Suppressor macrophage (primary cell): ENCODE measurements at places on chromosomes 6 and 20.

GRCh38 chr20:21767739-21768223 is 62.3 kb downstream of the PAX1 start:
- DNase-seq, result no peak

DNA sequence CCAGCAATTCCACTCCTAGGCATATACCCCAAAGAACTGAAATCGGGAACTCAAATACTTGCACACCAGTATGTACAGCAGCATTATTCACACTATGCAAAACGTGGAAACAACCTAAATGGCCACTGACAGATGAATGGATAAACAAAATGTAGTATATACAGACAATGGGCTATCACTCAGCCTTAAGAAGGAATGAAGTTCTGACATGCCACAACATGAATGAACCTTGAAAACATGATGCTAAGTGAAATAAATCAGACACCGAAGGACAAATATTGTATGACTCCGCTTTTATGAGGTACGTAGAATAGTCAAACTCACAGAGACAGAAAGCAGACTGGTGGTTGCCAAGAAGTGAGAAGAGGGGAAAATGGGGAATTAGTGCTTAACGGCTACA is 59.1 kb upstream of the CCN6 start:
- no peak for DNase-seq

DNA sequence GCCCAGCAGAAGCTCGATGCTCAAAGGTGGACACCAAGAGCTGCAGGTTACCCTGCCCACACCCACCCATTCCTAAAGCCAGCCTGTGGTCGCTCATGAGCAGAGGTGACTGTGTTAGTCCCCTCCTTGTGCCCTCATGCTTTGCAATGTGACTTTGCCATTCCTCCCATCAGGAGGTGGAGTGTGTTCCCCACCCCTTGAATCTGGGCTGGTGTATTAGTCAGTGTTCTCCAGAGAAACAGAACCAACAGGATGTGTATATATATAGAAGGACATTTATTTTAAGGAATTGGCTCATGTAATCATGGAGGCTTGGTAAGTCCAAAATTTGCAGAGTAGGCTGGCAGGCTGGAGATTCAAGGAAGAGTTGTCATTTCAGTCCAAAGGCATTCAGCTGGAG is 54.4 kb upstream of the RNF24 start:
- DNase-seq, result no peak

DNA sequence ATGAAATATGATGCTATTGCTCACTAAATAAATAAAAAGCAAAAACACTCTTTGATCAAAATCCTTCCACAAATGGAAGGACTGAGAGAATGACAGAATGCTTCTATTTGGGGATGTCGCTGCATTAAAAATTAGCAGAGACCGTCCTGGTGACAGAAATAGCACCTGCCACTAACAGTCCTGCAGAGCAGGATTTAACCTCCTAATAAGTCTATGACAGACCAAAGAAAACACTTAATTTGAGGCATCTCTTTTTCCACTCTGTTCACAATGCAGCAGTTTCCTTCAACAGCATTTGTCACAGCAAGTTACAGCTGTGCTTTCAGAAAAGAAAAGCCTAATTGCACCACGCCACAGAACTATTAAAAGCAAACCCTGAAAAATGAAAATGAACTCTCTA is 140.6 kb upstream of the BEND6 start:
- DNase-seq, result no peak

DNA sequence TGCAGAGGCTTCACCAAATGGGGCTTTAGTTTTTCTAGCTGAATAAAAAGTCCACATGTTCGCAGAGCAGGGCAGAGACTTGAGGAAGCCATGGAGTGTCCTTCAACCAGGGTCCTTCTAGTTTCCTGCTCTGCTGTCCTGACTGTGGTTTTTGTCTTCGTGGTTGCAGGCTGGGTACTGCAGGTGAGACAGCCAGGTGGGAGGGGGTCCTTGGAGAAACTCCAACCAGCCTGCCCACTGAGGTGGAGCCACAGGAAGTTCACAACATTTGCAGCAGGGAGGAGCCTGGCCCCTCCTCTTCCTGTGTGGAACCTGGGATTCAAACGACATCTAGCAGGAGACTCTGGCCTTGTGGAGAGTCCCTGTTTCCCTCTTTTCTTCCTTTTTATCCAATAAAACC is 68.8 kb upstream of the MYLIP start:
- no peak for DNase-seq

DNA sequence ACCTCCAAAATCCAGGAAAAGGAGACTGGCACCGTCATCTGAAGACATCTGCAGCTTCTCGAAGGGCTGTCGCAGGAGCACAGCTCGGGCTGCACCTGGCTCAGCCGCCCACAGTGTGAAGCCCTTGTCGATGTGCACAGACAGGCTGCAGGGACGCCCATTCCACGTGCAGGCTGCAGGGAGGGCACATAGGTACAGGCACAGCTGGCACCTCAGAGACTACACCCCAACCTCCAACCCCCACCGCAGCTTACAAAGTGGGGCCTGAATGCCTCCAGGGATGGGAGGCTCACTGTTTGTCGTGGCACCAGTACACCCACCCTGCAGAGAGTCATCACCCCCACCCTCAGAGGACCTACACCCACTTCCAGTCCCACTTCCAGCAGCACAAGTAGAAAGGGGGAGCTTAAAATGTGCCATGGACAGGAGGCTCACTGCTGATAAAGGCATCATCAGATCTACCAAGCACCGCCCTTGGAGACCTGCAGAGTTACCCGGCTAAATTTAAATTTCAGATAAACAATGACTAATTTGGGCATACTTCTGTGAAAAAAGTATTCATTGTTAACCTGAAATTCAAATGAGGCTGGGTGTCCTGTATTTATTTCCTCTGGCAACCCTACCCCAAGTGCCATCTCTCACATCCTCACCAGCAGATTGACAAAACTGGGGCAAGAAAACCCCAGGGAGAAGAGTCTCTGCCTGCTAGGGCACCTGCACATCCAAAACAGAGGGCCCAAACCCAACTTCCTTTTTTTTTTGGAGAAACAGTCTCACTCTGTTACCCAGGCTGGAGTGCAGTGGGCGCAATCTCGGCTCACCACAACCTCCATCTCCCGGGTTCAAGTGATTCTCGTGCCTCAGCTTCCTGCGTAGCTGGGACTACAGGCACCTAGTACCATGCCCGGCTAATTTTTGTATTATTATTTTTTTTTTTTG is 7.7 kb upstream of the CDK5RAP1 start:
- DNase-seq, result no peak

GRCh38 chr6:30722280-30723112 is 2.3 kb downstream of the TUBB start:
- DNase-seq, result peak; percentile 95

GRCh38 chr20:63202811-63203526 is 13.0 kb downstream of the YTHDF1 start:
- no peak for DNase-seq

- no peak for DNase-seq
Measured at GRCh38 chr6:9623985-9624384, 790.9 kb downstream of the TFAP2A start.

- DNase-seq, result peak; percentile 49
Measured at GRCh38 chr6:15254070-15254975, 8.5 kb downstream of the JARID2 start.

GRCh38 chr6:20672038-20672437 is 137.8 kb downstream of the CDKAL1 start:
- DNase-seq, result no peak

- no peak for DNase-seq
Measured at GRCh38 chr6:126661646-126662045, 321.7 kb downstream of the CENPW start.

DNA sequence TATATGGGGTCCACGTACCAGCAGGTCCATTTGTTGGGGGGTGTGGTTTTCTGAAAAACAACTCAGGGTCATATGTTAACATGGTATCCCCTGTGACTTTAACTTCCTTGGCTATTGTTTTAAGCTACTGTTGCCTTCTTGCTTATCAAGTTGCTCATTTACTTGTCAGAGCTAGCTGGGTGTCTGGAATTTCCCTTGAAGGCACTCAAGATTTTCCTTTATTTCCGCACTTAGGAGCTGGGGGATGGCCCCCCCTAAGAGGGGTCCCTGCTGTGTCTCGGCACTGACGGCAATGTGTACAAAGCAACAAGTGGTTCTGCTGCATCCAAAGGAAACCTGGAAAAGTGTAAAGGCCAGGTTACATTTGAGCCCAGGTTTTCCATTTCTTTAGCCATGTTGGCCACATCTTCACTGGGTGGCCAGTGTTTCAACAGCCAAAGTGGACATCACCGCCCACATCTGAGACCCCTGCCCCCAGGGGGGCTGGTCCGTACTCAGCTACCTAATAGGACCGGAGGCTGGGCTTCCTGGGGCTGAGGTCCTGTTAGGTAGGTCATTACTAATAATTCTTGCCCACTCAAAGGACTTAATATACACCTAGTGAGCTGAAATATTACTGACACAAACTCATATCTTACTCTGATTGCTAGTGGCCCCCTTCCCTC is 24.8 kb upstream of the SYNDIG1 start:
- no peak for DNase-seq

DNA sequence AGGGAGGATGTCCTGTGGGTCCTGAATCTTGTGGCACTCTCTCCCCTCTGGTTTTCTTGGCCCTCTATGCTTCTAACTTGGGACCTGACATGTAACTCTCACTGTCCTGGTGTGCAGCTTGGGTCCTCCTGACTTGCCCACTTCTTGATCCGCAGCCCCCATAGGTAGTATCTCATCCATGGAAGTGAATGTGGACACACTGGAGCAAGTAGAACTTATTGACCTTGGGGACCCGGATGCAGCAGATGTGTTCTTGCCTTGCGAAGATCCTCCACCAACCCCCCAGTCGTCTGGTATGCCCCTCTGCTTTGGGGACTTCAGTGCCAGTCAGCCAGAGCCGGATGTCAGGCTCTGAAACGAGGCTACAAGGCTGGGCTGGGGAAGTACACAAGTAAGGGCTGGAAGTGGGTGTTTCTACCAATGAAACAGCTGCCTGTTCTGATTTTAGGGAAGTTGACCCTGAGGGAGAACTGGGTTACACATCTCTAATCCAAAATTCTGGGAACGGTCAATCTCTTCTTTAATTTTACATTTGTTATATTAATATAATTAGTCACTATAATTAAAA is 641 bp downstream of the DBNDD2 start:
- DNase-seq, result peak; percentile 87

GRCh38 chr6:87068795-87069194 is 26.1 kb downstream of the CGA start:
- no peak for DNase-seq

DNA sequence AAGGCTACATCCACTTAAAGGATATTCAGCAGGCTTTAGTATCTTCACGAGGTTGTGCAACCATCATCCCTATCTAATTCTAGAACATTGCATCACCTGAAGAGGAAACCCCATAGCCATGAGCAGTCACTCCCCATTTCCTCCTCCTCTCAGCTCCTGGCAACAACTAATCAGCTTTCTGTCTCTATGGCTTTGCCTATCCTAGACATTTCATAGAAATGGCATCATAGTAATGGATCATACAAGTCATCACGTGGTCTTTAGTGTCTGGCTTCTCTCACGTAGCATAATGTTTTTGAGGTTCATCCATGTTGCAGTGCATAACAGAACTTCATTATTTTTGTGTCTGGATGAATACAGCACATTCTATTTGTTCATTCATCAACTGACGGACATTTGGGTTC is 20.5 kb downstream of the SNAI1 start:
- DNase-seq, result peak; percentile 85

DNA sequence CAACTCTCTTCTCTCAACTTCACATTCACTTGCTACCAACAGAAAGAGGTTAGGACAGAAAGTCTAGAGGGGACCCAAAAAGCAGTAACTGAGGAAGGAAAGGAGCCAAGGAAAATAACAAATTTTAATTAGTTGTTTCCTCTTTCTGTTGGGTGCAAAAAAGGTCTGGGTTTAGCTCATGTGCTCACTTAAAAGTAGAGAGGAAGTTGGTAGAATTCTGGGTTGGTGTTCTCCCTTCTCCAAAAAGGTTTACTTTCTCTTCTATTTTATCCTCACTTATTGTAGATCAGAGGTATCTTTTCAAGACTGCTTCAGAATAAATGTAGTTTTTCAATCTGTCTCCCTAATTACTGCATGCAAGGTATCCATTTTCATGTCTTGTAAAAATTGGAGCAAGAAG is 42.8 kb downstream of the MAP3K7 start:
- peak; percentile 5 for DNase-seq

GRCh38 chr6:170146640-170147039 is 144.2 kb downstream of the DLL1 start:
- DNase-seq, result no peak

- no peak for DNase-seq
Measured at GRCh38 chr6:15535495-15536197, 127.2 kb downstream of the DTNBP1 start.

- no peak for DNase-seq
Measured at GRCh38 chr6:64250126-64250525, 614.5 kb downstream of the PHF3 start.

- DNase-seq, result no peak
Measured at GRCh38 chr6:6484681-6485080, 103.8 kb upstream of the LY86 start.

DNA sequence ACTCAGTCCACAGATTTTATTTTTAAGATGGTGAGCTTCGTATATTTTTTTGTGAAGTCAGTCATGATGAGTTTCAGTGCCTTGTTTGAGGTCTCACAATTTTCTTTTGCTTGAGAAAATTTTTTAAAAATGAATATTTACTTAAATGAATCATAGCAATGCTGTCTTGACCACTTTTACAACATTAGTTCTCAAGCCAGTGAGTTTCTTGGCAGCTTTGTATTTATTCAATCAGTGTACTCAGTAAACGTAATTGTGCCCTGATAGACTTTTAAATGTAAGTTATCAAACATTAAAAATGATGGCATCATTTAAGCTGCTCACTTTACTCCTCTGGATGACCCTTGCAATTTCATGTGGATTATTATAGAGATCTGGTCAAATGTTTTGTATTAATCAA is 261.4 kb downstream of the KHDC1L start:
- no peak for DNase-seq

- no peak for DNase-seq
Measured at GRCh38 chr6:136740050-136740974, 52.0 kb downstream of the MAP3K5 start.

GRCh38 chr20:34644951-34645350 is 31.9 kb downstream of the PIGU start:
- DNase-seq, result no peak

DNA sequence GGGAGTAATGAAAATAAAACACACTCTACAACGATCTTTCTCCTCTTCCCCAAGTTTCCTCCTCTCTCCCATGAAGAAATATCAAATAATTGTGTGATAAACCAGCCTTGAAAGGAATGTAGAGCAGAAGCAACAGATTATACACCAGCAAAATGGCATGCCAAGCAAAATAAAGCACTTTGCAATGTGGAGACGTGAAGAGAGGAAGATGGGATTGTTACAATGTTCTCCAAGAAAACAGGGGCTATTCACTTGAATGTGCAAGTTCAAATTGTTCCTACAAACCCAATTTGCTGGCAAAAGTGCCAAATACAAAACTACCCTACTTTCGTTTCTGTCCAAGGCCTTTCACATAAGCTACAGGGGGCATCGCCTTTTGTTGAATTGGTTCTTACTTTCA is 185.1 kb downstream of the PDE7B start:
- DNase-seq, result no peak

- no peak for DNase-seq
Measured at GRCh38 chr6:46632053-46632452, 20.6 kb downstream of the CYP39A1 start.

GRCh38 chr6:133707456-133707855 is 181.5 kb upstream of the TCF21 start:
- DNase-seq, result no peak
